ENCODE measurements at places on chromosomes 7 and 10.

- no peak for DNase-seq
Measured at GRCh38 chr10:125095228-125095627, 65.1 kb downstream of the CTBP2 start.

- no peak for DNase-seq
Measured at GRCh38 chr10:5488272-5489161, 10.9 kb downstream of the CALML5 start.

- no peak for DNase-seq
Measured at GRCh38 chr7:115153769-115154477, 232.0 kb downstream of the MDFIC start.

DNA sequence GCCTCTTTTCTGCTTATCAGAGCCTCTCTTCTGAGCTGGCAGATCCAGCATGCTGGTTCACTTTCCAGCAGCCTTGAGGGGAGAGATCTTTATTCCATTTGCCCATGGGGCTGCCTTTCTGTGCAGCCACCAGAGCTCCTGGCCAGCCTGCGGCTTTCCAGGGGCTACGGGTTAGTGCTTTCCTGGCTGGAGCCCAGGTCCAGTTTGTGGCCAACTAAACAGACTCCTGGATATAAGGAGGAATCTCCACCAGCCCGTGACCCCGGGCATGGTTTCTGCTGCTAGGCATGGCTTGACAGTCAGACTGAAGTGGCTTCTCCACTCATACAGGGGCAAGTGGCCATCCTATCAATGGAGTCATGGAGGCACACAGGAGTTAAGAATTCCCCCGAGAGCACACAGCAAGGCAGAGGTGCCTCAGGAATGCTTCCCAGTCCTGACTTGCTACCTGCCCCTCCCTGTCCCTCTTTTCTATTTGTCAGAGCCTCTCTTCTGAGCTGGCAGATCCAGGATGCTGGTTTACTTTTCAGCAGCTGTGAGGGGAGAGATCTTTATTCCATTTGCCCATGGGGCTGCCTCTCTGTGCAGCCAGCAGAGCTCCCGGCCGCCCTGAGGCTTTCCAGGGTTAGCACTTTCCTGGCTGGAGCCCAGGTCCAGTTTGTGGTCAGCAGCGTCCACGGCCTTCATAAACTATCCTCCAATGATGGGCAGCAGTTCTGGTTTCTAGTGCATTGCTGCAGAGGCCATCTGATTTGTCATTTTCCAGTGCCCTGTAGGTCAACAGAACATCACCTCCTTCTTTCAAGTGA is 35.9 kb downstream of the TSPAN15 start:
- no peak for DNase-seq

DNA sequence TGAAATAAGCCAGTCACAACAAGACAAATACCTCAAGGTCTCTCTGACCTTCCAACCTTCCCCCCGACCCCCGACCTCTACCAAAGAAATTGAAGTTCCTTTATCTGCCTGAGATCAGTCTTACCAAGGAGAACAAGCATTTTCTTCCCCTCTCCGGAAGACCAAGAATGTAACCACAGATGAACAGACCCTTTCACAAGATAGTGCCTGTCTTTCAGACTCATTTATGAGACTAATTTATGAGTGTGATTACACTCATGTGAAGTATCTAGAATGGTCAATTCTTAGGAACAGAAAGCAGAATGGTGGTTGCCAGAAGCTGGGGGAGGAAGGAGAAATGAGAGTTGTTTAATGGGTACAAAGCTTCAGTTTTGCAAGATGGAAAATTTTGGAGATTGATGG is 108.9 kb upstream of the MKLN1 start:
- no peak for DNase-seq

DNA sequence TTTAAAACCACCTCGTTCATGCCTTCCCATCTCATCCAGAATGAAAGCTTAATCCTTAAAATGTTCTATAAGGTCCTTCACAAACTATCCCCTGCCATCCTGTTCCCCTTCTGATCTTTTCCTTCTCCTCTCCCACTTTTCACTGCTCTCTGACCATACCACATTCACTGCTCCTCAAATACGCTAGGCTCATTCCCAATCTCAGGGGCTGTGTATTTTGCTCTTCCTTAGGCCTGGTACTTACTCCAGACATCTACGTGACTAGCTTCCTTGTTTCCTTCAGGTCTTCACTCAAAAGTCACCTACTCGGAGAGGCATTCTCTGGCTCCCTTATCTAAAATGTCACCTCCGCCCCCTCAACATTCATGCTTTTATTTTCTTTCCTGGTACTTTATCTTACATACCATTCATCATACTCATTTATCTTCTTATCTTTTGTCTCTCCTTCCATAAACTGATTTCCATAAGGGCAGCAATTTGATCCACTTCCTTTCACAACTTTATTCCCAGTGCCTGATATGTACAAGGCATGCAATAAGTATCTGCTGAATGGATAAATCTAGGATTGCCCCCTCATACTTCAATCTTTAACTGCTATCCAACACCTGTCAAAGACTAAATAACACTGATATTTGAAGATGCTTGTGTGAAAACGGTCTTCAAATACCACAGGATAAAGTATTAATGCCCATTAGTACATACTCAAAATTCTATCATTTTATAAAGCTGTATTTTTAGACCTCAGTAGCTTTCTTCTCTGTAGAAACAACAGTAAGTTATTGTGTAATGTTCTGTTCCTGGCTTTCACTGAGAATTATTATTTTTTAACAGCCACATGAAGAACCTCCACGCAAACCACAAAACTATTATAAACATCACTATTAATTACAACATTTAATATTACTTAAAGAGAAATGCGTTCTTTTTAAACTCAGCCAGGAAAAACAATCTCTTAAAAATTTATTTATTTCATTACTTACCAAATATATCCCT is 27.0 kb downstream of the JMJD1C start:
- no peak for DNase-seq

DNA sequence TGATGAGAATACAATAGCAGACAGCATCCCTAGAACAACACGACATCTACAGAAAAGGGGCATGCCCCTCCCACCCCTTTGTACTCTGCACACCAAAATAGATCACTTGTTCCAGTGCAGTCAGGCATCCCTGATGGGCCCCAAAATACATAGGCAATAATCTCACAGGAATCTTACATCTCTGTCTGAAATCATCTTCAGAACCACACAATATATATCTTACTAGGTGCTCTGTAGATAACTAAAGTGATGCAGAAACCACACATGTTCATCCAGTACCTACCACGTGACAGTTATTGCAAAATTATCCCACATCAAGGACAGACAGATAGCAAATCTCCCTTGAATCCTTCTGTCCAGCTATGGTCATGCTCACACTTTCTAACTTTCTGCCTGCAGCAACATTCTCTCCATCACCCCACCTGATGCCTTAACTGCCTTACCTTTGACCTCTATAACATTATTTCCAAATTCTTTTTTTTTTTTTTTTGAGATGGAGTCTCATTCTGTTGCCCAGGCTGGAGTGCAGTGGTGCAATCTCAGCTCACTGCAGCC is 30.7 kb downstream of the ST8SIA6 start:
- no peak for DNase-seq

- no peak for DNase-seq
Measured at GRCh38 chr7:77657427-77658224, 38.6 kb upstream of the RSBN1L start.
